ENCODE measurements at places on chromosomes 11 and 22.

DNA sequence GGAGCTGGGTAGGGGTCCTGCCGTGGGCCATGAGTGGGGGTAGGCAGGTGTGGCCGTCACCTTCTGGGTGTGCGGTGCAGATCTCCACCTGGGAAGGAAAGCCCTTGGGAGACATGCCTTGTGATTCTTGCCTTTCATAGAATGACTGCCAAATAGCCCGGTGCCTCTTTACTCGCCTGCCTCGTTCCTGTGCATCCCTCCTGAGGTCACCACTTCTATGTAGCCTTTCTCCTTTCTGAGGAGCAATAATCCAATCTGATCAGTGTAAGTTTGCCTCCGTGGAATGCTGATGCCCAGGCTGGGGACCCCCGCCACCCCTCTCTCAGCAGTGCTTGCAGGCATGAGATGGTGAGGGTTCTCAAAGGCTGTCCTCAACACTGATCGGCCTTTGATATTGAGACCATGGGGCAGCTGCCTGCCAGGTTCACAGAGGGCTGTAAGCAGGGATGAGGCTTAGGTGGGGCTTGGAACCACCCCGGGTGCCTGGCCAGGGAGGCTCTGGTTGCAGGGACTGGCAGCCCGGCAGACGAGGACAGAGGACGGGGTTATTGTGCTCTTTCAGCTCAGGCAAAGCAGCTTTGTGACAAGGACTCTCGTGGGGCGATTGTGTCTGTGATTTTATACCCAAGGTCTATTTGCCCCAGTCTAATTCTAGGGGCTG lies 86.1 kb upstream of the WNT7B start:
- no peak for DNase-seq

DNA sequence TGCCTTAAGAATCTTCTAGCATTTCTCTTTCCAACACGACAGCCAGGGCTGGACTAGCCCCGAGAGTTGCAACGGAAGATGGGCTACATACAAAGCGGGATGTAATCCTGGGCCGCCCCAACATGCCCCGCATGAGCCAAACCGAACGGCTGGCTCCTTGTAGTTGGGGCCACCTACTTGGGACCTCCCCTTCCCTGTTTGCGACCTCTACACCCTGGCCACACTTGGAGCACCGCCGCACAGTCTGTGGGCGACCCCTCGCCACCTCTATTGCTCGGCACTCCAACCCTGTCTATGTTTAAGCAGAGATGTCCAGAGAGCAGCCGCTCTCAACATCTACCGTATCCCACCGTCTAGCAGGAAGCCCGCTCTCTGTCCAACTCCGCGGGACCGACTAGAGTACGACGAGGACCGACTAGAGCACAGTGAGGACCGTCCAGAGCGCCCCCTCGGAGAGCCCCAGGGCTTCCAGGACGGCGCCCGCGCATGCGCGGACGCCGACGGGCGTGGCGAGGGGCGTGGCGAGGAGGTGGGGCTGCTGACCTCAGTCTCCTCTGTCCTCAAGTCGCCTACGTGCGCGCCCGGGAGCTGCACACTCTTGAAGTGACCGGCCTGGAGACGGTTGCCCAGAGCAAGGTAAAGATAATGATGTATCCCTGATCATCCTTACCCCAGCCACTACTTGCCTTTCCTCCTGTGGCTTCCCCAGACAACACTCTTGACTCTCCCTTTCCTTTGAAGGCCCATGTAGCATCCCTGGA lies 32.3 kb downstream of the NEAT1 start:
- peak; percentile 29 for DNase-seq

DNA sequence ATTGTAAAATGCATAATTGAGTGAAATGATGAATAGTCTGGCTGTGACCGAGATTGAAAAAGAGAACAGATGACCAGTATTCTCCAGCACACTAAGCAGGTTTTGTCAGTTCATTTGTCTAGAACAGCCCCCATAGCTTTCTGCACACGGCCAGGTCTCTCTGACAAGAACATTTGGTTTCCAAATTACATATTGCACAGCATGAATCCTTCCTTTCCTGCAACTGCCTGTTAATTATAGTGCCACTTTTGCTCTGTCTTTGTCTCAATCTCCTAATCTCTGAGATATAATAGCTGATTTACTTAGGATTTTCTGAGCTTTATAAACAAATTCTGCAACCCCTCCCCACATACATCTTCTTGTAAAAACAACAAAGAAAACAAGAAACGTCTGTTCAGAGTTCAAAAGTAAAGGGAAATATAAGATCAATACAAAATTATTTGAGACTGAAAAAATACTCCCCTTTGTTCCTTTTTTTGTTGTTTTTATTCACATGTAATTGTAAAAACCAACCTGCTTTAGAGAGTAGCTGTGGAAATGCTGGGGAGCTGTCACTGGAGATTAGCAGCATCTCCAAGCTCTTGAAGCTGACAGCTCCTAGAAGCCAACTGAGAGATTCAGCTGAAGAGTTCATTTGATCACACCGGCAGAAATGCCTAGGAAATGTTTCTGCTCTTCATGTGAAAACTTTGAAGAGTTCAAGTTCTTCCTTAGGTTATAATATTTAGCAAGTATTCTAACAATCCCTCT lies 998.1 kb downstream of the DLG2 start:
- DNase-seq, result no peak

DNA sequence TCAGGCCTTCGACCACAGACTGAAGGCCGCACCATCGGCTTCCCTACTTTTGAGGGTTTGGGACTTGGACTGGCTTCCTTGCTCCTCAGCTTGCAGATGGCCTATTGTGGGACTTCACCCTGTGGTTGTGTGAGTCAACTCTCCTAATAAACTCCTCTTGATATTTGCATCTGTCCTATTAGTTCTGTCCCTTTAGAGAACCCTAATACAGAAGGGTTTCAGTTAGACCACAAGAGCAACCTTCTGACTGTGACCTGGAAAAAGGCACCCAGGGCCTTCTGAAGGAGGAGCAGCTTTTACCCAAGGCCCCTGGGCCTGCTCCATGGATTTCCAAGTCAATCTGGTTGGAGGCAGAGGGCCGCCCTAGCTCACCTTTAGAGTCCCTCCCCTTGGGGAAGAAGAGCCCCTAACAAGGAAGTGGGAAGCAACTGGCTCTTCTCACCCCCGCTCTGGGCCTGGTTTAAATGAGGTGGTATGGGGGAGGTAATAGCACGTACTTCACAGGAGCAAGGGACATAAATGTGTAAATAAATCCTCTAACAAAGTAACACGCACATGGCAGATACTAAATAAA lies 11.2 kb upstream of the CHST1 start:
- DNase-seq, result no peak

- DNase-seq, result no peak
Measured at GRCh38 chr11:82969811-82970210, 68.3 kb downstream of the DDIAS start.

Measured in NCI-H187 treated with DMSO at 0.1 percent for 48 hours (cell line).